ENCODE measurements at places on chromosomes 2 and 18.

DNA sequence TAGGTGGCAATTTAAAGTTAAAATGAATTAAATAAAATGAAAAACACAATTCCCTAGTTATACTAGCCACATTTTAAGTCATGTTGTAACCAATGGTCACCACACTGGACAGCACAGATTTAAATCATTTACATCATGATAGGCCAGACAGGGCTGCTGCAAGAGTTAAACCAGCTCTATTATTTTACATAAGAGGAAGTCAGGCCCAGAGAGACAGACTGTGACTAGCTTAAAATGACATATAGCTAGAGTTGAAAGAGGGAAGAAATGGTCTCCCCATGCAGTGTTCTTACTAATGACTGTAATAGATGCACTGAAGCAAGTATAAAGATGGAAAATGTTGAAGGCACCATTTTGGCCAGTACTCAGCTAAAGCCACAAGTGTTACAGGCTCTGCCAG, 69.6 kb downstream of the SLC66A3 start:
- no peak for DNase-seq

GRCh38 chr2:1140389-1141003, 189.8 kb downstream of the SNTG2 start:
- DNase-seq = no peak

DNA sequence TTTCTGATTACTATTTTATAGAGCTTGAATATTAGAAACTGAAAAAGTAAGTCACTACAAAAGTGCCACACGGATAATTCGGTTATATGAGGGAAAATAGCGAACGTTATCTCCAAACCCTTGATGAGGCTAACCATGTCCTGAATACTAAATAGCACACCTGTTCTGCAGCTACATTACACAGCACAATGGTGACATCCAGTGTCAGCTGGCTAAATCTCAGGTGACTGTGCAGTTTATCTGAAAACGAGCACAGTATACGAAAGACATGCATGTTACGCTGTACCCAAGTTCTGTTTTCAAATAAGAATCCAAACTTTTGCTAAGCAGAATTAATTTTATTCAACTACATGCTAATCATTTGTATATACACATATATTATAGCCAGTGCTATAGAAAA, 9.0 kb downstream of the CCDC68 start:
- DNase-seq = no peak

- DNase-seq = no peak
These were observed 14.7 kb downstream of the CNTNAP5 start for GRCh38 chr2:124039762-124040291.

DNA sequence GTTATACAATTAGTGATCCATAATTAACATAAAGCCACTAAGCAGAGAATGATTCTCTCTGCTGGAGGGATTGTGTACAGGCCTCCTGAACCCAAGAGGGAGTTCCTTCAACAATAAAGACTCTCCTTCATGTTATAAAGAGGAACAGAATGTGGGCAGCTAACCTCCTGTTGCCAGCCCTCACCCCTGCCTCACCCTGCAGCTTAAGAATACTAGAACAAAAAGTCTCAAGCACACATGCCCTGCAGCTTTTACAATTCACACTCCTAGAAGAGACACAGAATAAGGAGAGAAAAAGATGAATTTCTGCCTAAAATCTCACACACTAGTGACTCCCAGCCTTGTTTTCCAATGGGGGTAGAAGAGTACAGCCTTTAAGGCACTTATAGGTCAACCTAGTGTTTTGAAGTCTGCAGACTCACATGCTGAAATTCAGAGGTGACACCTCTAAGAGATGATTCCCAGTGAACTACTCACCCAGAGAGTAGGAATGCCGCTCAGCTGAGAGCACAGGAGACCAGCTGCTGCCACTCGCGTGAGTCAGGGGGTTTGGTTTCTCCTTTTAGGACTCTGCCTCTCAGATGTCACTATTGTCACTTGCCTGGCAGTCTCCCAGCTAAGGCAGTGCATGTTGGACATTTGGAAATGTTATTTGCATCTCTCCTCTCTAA, 32.5 kb upstream of the IL1RL1 start:
- no peak for DNase-seq

- DNase-seq = no peak
These were observed 3.0 kb downstream of the LBH start for GRCh38 chr2:30234180-30234971.

DNA sequence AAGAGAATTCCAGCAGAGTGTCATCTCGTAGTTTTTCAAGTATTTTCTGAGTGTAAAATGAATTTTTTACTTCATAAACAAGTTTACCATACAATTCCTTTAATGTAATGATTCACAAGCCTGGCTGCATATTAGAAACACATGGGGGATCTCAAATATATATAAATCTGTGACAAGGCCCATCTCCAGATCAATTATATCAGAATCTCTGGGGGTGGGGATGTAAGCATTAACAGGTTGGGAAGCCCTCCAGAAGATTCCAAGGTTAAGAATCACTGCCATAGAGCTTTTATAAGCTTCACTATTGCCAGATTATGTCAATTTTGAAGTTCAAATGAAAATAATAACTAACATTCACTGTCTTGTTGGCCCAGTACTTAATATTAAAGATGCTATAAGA, 111.2 kb downstream of the BAZ2B start:
- DNase-seq = no peak

DNA sequence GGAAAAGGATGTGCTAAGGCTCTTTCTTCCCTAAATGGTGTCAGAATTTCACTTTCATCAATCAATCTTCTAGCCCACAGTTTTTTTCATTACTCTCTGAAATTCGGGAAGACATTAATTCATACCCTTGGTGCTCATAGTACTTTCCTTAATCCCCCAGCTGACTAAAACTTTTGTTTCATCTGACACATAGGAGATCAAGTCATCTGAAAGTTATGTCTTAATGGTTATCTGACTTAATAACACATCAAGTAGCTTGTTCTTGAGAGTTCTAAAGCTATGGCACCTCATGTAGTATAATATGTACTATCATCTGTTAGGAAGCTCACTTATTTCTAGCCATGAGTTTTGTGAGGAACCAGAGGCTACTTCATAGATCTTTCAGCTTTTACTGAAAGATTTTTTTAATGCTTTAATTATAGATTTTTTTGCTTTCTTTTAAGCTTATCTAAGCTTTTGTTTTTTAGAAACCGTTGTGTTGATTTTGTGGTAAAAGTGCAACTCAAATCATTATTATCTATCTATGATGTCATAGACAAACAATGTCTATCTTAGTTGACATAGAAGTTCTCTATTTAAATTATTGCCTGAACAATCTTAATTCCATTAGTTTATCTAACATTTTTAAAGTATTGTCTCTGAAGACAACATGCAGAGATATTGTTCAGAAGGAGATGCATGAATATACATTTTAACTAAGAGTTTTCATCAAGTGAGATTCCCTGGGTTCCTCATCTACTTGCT, 93.6 kb upstream of the UBXN4 start:
- DNase-seq = no peak

DNA sequence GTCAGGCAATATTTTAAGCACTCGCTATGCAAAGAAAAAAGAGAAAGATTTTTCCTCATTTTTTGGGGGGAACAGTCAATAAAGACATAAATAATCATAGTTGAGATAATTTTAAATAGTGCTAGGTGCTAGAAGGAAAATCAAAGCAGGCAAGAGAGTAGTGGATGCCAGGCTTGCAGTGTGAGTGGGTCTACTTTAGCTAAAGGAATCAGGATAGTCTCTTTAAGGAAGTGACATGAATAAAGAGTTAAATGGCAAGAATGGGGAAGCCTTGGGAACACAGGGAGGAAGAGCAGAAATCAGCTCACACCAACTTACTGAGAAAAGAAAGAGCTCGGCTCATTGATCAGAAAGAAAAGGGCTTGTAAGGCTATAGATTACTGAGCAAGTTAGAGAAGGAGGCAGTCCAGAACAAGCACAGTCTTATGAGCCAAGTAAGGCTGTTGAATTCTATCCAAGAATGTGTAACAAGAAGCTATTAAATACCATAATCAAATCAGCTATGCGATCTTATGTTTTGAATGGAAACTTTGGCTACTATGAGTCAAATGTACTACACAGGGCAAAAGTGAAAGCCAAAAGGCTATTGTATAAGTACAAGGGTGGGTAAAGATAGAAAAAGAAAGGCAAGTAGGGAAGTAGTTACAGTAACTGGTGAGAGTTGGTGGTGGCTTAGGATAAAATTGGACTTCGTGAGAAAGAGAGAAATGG, 833.8 kb upstream of the PIK3C3 start:
- no peak for DNase-seq

GRCh38 chr2:187689372-187689771, 135.1 kb upstream of the TFPI start:
- no peak for DNase-seq

- no peak for DNase-seq
These were observed 112.2 kb downstream of the SRBD1 start for GRCh38 chr2:45498661-45499550.

DNA sequence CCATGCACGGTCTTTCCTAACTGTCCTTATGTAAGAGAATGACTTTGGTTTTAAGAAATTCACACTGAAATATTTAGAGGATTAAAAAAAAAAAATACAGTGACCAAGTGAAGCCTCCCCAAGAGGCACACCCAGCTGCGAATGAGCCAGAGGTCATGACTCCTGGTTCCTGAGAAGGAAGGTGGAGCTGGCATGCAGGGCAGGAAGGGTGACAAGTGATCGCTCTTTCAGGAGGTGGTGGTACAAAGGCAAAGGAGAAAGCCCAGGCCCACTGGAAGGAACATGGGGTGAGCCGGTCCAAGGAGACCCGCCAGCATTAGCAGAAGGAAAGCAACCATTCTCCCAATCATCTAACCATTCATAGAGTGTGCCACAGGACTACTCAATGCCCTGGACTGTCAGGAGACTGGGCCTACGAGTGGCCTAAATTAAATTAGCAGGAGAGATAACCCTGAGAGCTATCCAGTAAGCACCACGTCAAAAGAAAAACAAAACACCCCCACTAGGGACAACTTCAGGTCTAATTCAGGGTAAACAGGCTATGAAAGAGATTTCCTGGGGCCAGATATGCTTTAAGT, 7.8 kb downstream of the INO80C start:
- DNase-seq = no peak

- no peak for DNase-seq
These were observed 737.9 kb upstream of the SALL3 start for GRCh38 chr18:78241535-78242253.

DNA sequence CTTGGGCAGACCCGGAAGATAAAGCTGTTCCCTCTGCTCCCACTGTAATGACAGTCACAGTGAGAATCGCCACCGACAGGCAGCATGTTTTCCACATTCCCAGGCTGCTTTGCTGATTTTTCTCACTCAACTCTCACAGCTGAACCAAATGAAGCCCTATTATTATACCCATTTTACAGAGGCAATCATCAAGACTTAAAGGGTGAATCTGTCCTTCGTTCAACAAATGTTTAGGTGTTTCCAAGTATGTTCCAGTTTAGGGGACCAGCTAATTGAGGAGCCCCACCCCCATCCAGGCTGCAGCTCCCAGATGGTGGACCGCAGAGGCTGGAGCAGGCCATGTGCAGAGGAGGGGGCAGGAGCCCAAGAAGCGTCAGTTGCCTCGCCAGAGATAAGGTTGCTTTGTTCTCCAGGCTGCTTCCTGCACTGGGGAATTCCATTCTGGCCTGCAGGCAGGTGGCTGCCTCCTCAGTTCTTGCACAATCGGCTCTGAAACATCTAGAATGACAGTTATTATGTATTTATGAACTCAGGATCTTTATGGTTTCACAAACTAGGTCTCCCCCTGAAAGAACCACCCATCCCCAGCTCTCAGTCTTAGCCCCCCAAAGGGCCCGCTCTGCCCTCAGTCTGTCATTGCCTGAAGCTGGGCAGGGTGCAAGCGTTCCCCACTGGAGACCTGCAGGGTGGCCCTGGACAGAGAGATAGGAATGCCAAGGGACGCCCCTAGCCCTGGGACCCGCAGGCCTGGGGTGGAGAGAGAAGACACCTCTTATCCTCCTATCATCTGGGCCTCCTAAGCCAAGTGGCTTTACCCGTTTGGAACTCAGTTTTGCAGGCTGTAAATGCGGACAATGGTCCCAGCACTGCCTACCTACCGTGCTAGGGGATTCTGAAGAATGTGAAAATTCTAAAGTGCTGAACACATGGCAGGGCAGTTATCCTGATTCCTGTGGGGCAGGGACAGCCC, 49.1 kb upstream of the MYCN start:
- DNase-seq = no peak

DNA sequence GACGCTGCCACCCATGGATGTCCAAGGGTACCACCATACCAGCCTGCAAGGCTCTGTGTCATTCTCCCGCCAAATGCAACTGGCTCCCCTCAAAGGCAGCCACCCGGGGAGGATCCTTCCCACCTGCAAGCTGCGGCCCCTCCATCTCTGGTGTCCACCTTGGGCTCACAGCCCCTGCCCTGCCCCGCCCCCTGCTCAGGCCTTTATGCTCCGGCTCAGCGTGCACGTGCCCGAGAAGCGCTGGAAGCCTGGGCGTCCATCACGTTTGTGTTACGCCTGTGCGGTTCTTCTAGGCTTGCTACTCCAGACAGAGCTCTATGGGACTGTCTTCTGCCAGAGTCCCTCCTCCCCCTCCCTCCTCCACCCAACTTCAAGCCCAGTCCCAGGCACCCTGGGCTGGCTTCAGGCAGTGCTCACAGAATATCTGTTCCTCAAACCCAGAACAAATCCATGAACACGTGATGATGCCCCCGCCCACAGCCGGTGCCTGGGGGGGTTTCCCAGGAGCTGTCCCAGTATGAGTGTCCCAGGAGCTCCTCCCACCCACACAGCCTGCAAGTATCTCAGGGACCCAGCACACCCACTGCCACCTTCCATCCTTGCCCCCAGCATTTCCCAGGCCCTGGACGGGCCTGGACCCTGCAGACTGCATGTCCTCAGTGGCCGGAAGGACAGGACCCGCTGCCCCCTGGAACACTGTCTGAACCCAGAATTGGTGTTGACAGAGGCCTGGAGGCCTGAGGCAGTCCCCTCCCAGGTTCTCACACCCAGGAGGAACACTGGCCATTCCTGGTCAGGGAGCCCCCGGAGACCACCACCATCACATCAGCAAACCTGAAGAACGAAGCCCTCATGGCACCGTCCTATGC, 30.3 kb downstream of the KIF1A start:
- DNase-seq = no peak

- no peak for DNase-seq
These were observed 11.8 kb downstream of the PLEKHM3 start for GRCh38 chr2:208013285-208014178.

DNA sequence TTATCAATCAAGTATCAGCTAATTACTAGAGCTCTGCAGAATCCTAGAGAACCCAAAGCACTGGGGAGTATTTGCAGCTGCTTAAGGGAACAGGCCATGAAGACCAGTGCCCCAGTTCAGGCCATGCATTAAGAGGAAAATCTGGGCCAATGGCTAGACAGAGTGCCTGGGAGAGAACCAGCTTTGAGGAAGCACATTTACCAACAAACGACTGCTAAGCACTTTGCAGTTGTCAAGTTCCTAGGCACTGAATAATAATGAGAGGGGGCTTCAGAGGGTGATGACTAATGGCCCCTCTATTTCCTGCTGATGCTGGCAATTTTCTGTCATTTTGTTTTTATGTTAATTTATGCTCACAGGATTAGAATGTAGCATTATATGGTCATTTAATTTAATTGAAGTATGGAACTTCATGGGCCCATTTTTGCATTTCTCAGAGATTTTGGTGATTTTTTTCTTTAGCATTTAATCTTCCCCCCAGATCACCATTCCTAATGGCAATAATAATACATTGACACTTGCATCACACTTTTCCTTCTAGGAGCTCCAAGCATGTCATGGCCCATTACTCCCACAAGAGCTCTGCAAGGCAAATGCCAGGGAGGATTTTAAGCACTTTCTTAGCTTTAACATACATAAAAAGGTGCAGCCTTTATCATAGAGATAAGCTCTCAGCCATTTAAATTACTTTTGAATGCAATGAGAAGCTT, 147.7 kb upstream of the SPATS2L start:
- DNase-seq = no peak
